ENCODE measurements at places on chromosomes 2 and 18.

- DNase-seq: peak; percentile 42
These were observed 61.0 kb downstream of the GRB14 start for GRCh38 chr2:164560181-164560792.

GRCh38 chr18:62957885-62958472 is 242.6 kb downstream of the PHLPP1 start:
- DNase-seq: no peak

- no peak for DNase-seq
These were observed 97.3 kb upstream of the MCFD2 start for GRCh38 chr2:47012866-47013265.

GRCh38 chr2:28403370-28403956 is 10.8 kb downstream of the FOSL2 start:
- no peak for DNase-seq

DNA sequence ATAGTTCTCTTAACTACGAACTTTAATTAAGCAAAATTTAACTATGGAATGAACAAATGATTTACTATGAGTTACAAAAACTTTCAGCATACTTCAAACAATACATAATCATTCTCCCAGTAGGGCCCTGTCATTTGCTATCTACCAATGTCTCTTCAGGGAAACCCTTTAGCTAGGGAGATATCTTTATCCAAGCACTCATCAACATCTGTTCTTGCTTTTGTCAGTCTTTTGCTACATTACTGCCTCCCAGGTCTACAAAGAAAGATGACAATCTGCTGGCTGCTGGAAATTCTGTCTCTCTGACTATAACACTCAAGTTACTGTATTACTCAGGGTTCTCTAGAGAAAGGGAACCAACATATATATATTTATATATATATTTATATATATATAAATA is 1626.3 kb upstream of the CELF4 start:
- no peak for DNase-seq

GRCh38 chr2:108938077-108938710 is 50.8 kb downstream of the EDAR start:
- DNase-seq: no peak

DNA sequence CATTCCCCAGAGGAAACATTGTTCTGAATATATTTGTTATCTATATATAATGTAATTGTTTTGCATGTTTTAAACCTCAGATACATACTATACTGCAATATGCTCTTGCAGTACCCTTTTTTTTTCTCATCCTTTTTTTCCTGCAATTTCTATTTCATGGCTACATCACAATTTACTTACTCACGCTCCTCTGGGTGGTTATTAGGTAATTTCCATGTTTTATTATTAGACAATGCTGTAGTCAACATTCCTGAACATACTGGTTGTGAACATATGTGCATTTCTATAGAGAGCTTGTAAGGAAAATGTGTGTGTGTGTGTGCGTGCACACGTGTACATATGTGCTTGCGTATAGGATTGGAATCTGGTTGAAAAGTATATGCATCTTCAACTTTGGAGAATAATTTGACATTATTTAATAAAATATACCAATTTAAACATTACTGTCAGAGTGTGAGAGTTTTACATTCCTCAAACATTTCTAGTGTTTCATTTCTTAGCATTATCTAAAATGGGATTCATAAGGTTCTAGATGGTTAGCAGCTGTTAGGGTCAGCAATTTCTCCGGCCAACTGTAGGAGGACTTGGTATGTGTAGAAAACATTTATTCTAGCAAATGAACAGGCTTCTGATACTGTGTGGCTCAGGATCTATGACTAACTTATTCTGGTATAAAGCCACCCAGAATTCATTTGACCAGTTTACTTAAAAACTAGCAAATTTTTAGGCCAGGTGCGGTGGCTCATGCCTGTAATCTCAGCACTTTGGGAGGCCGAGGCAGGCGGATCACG is 22.4 kb downstream of the NCOA1 start:
- no peak for DNase-seq

GRCh38 chr2:65999103-65999502 is 435.8 kb upstream of the MEIS1 start:
- no peak for DNase-seq

GRCh38 chr2:144151851-144152250 is 368.1 kb downstream of the ZEB2 start:
- no peak for DNase-seq

DNA sequence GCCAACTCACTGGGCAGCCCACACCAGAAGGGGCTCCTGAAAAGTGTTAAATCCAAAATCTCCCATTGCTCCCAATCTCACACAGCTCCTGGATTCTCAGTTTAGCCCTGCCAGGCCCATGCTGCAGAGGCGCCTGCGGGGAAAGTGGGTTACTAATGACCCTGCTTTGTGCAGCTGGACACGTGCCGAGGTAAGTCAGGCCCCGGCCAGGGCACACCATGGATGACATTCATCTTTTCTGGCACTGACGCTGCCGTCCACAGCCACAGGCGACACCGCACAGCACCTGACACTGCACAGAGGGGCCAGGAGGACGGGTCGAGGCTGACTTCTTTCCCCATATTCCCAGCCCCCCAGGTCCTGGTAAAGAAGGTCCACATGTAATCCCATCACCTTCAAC is 193.5 kb downstream of the EIPR1 start:
- DNase-seq: no peak

DNA sequence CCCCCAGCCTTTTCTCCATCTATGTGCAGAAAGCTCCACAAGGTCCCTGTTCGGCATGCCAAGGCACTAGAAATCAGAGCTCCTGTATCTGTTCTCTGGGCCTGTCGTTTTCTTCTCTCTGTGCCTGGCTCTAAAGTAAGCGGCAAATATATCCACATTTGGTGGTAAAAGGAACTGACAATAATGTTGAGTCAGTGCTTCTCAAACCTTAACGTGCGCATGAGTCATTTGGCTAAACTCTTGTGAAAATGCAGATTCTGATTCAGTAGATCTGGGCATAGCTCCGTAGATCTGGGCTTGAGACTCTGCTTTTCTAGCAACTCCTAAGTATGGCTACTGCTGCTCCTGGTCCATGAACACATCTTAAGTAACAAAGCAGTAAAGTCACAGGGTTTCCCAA is 16.5 kb upstream of the ACSL3 start:
- DNase-seq: no peak

- peak; percentile 15 for DNase-seq
These were observed 5.2 kb downstream of the GALR1 start for GRCh38 chr18:77254711-77255405.

DNA sequence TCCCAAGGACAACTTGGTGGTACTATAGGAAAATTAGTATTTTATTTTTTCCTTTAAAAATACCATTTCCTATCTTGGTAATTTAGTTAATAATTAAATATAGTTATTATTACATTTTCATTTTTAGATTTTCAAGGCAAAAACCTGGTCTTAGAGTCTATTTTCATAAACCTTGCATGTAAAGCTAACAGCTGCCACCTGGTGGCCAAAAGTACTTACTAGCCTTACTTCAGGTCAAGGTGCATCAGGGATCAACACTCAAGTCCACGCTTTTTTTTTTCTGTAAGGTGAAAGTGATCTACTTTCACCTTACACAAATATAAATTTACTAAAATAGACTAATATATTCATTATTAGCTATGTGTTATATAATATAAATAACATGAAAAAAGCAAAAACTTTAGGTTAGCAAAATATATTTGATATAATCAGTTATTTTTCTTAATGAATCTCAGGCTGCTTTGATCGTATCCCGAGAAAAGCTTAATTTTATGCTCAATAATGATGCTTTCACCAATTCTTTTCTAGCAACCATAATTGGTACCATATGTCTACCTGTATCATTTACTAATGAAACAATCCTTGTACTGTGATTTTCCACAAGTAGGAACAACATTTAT is 62.5 kb downstream of the RELCH start:
- DNase-seq: peak; percentile 31

- DNase-seq: no peak
These were observed 242.3 kb upstream of the PXDN start for GRCh38 chr2:1986598-1986997.

DNA sequence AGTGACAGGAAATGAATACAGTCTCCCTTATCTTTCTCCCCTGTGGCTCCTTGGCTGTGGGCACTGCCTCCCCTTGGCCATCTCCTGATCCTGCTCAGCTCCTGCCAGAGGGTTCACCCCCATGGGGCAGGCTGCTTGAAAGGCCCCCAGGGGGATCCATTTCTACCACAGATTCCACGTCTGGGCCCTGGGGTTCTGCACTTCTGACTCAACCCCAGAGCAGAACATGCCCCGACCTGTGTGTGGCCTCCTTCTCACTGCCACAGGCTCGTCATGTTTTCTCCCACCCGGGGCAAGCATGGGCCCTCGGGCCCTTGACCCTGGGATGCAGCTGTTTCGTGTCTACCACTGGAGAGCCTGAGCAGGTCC is 122.2 kb downstream of the ACKR3 start:
- DNase-seq: no peak

DNA sequence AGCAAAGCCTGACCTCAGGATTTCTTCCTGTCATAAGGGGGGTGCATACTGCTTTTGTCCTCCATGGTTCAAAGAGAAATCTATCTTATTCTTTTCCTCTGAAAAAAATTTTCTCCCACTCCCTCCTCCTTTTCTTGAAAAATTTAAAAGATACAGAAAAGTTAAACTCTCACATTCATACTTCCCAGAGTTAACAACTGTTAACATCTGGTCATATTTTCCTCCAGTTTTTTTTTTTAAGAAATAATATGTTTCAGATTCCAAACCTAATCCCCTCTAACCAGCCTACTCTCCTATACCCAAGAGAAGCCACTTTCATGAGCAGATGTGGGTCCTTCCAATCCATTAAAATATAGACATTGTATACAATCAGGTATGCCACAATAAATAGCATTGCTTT is 378.9 kb upstream of the HNRNPA3 start:
- DNase-seq: no peak

- no peak for DNase-seq
These were observed 156.9 kb downstream of the SETBP1 start for GRCh38 chr18:44837482-44838180.

DNA sequence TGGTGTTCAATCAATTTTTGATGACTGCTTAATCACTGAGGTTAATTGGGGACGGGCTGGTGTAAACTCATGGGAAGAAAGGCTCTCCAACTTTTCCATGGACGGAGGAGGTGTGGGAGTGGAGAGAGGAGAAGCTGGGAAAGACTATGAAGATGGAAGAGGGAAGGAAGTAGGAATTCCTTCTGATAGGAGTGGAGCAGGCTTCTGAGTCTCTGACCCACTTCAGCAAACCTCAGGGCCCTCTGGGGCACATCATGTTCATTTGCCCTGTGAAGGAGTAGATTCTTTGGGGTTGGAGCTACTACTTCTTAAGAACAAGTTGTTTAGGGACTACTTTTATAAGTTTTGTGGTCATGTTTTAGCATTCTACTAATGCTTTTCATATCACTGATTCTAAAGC is 87.0 kb upstream of the MAP4K3 start:
- no peak for DNase-seq

- no peak for DNase-seq
These were observed 2.4 kb downstream of the CWC22 start for GRCh38 chr2:180004731-180005130.

- no peak for DNase-seq
These were observed 110.3 kb downstream of the TAF4B start for GRCh38 chr18:26336572-26336971.

DNA sequence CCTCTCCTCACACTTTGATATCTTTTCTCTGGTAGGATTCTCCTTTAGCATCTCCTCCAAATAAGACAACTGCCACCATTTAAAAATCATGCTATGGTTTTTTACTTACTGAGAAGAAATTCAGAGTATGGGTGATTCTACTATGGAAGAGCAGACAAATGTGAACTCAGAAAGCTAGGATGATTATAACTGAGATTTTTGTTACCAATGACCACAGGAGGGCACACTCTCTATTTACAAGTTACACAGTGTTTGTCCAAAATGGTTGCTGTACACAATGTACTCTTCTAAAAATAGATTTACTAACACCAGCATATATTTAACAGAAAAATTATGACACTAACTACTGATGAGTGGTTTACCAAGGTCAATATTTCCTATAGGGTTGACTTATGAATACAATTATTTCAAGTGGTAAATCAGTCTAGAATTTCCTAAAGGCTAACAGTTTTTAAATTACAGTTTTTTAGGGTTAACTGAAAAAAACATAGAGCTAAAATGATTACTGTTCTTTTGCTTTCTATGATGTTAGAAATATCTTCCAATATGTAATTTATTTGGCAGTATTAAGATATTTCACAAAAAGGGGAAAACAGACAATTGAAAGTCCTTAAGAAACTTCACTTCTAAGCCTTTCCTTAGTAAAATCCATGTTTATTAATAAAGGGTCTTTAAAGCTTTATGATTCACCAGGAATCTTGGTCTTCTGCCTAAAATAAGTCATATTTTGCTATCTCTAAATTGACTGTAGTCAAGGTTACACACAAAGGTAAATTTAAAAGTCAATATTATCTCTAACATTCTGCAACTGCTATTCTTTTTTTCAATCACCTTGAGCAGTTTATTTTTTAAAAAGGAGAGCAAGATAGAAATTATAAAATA is 57.2 kb downstream of the MAP4K3 start:
- DNase-seq: peak; percentile 28

GRCh38 chr2:71460595-71461303 is 7.4 kb downstream of the DYSF start:
- DNase-seq: no peak

DNA sequence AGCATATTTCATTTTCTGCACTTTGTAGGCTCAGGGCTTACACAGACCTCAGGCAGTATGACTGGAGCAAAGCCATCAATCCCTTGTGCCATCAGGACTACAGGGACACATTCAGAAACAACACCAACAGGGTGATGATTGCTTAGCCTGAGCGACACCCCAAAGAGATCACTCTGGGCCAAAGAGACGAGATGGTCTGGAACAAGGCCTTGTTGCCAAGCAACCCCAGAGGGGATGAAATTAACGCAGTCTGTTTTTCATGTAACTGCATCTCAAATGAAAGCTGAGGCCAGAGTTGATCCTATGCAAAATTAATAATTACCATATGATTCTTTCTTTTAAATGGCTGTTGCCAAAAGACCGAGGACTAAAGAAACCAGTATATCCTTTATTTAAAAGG is 20.2 kb upstream of the B3GNT2 start:
- no peak for DNase-seq

DNA sequence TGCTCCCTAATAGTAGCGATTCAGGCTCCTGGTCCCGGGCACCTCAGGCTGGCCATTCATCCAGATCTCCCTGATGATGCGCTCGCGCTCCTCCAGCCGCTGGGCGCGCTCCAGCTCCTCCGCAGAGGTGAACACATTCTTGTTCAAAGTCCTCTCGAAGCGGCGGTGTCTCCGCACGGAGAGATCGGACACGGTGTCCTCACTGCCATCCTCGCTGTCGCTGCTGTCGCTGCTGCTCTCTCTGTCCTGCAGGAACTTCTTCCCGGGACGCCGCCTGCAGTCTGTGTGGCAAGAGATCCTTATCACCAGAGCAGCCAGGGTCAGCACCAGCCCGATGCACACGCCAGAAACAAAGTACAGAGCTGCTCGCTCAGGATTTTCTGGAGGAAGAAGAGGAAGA is 67.5 kb downstream of the EVA1A start:
- no peak for DNase-seq

- no peak for DNase-seq
These were observed 118.3 kb downstream of the MGAT5 start for GRCh38 chr2:134372141-134372540.

GRCh38 chr2:99672766-99673350 is 183.0 kb upstream of the REV1 start:
- no peak for DNase-seq

GRCh38 chr2:65319674-65320041 is 92.0 kb downstream of the ACTR2 start:
- no peak for DNase-seq

Data from NCI-H2029 (cell line).